ENCODE measurements at places on chromosomes 2 and 18. TPM values are rescaled to one million over a fixed set of nuclear protein-coding genes. Genes with fewer than 3 reads are reported as not detected.
A peak's percentile ranks its signal among the peaks of the same experiment; 100 is the strongest.

GRCh38 chr2:231198291-231199173, at the start of gene ARMC9:
ARMC9 (plus strand) TSS chr2:231198631; CDS start chr2:231206239, 7,608 bp downstream.
- H3K4me3 ChIP-seq: peak within 1 kb of the TSS; percentile 90
- peak within 1 kb of the TSS; percentile 75 for H3K27ac ChIP-seq
- peak; percentile 88 for DNase-seq
- H3K4me1 ChIP-seq: peaks cover 25% of the 10 kb centered on the region
- H3K36me3 ChIP-seq: no peaks in the 10 kb centered on the region

SGPP2 gene
- total RNA-seq: not detected

- no peak overlapping the region for H3K4me3 ChIP-seq
- peaks cover 28% of the 10 kb centered on the region for H3K4me1 ChIP-seq
- DNase-seq: peak; percentile 68
- no peak overlapping the region for H3K27ac ChIP-seq
Measured at GRCh38 chr2:10873790-10874437, 37.8 kb upstream of the KCNF1 start.

CXCR1 gene
- not detected for total RNA-seq

NEU4 gene
- total RNA-seq: not detected

PARD6G gene
- total RNA-seq: 0.22 TPM

FHOD3 gene
- 10.1 TPM for total RNA-seq

DNA sequence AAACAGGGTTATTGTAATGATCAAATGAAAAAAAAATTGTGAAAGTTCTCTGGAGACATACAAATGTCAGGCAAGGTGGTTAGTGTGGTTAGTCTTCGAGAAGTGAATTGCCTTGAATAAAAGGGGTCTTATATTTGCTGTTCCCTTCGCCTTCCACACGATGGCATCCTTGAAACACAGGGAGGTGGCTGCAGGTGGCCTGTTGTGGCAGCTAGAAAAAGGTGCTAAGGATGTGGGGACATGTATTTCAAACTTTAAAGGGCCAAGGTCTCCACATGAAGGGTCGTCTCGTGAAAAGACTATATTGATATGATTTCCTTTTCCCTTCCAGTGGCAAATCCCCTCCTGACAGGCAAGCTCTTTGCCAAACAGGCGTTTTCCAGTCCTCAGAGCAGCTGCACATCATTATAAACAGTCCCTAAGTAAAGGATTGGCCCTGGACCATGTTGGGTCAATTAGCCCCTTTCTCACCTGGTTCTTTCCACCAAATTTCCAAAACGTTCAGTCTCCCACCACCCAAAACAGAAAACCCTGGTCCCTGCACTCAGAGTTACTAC, 68.5 kb downstream of the COPS8 start:
- no peaks in the 10 kb centered on the region for H3K27me3 ChIP-seq
- H3K27ac ChIP-seq: no peak overlapping the region
- no peak overlapping the region for H3K4me3 ChIP-seq
- H3K36me3 ChIP-seq: no peaks in the 10 kb centered on the region
- H3K4me1 ChIP-seq: peaks cover 33% of the 10 kb centered on the region

GRCh38 chr18:55323051-55323994, 264.7 kb downstream of the TCF4 start:
- DNase-seq: peak; percentile 72
- no peaks in the 10 kb centered on the region for H3K36me3 ChIP-seq
- H3K4me1 ChIP-seq: peaks cover 37% of the 10 kb centered on the region
- H3K4me3 ChIP-seq: peak overlapping the region; percentile 87
- no peaks in the 10 kb centered on the region for H3K27me3 ChIP-seq
- peak overlapping the region; percentile 94 for H3K27ac ChIP-seq

STPG4 gene
- total RNA-seq: not detected

- H3K27me3 ChIP-seq: no peaks in the 10 kb centered on the region
- no peak for DNase-seq
- no peaks in the 10 kb centered on the region for H3K36me3 ChIP-seq
- H3K27ac ChIP-seq: no peak overlapping the region
Measured at GRCh38 chr2:174753038-174753633, 11.1 kb downstream of the CHRNA1 start.

DNA sequence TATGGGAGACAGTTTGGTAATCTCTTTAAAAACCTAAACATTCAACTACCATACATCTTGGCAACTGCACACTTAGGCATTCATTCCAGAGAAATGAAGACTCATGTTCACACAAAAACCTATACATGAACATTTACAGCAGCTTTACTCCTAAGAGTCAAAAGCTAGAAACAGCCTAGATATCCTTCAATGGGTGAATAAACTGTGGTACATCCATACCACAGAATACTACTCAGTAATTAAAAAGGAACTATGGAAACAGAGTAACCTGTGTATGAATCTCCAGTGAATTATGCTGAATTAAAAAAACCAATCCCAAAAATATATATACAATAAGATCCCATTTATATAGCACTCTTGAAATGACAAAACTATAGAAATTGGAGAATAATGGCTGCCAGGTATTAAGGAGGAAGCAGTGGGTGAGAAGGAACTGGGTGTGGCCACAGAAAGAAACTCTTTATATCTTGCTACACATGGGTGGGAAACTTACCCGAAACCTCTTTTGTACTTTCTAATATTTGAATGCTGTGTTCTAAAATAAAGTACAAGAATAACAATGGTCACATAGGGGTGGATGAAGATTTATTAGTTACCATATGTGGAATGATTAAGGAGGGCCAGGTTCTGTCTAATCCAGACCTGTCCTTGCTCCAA, 13.7 kb downstream of the SESTD1 start:
- no peak overlapping the region for H3K27ac ChIP-seq
- H3K4me1 ChIP-seq: peaks cover 25% of the 10 kb centered on the region
- no peaks in the 10 kb centered on the region for H3K27me3 ChIP-seq
- DNase-seq: no peak
- no peak overlapping the region for H3K4me3 ChIP-seq
- no peaks in the 10 kb centered on the region for H3K36me3 ChIP-seq

DNA sequence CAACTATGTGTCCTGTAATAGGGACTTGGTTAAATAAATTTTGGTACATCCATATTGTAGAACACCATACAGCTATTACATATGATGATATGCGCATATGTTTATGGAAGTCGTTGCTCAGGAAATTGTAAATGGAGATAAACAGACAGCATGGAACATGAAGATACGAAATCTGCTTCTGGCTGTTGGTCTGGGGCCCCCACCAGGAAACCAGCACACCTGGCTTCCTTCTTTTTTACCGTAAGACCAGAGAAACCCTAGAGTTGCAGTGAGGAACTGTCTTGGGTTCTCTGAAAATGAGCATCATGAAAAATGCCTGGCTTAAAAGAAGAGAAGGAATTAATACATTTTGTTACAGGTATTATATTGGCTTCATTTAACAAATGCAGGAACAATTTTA, 40.8 kb downstream of the SPTBN1 start:
- peaks cover 8% of the 10 kb centered on the region for H3K4me1 ChIP-seq
- no peak for DNase-seq
- no peaks in the 10 kb centered on the region for H3K36me3 ChIP-seq

COL5A2 gene
- 962 TPM for total RNA-seq

IHH gene
- total RNA-seq: not detected

GRCh38 chr18:13725566-13726231, 659 bp downstream of the FAM210A start:
- H3K27me3 ChIP-seq: no peaks in the 10 kb centered on the region
- H3K27ac ChIP-seq: peak overlapping the region; percentile 98
- H3K4me1 ChIP-seq: peaks cover 24% of the 10 kb centered on the region
- peak; percentile 40 for DNase-seq
- no peaks in the 10 kb centered on the region for H3K36me3 ChIP-seq

DNA sequence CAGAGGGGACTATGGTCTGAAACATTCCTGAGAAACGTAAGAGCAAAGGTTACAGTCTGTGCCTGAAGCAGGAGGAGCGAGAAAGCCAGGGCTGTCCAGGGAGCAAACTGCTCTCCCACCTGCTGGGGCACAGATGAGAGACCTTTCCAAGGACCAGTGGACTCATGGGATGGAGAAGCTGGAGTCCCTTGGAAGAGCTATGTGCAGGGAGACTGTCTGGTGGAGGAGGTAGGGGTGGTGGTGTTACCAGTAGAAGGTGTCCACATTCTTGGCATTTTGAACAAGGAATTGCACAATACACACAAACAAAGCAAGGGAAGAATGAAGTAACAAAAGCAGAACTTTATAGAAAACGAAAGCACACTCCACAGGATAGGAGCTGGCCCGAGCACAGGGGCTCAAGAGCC, 97.9 kb upstream of the CYRIA start:
- no peak overlapping the region for H3K27ac ChIP-seq
- no peak overlapping the region for H3K4me3 ChIP-seq
- no peaks in the 10 kb centered on the region for H3K36me3 ChIP-seq
- H3K4me1 ChIP-seq: no peaks in the 10 kb centered on the region
- DNase-seq: no peak

DCDC2C gene
- total RNA-seq: not detected

DNA sequence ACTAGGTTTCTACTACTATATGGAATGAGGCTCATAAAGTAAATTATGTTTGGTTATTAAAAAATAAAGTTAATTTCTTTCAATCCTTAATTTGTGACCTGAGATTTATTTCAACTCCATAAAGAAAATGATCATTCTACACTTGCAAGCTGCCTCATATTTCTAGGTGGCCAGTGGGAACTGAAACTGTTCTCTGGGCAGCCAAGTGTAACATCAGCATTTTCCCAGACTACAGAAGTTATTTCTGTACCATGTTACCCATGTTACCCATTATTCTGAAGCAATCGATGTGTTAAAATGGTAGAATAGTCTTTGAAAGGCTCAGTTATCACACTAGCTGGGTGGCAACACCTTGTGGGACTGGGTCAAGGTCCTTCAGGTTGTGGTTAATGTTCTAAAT, 139.3 kb upstream of the FBXO11 start:
- no peak overlapping the region for H3K27ac ChIP-seq
- H3K36me3 ChIP-seq: no peaks in the 10 kb centered on the region
- no peak for DNase-seq
- no peak overlapping the region for H3K4me3 ChIP-seq
- H3K27me3 ChIP-seq: no peaks in the 10 kb centered on the region
- H3K4me1 ChIP-seq: no peaks in the 10 kb centered on the region

DNA sequence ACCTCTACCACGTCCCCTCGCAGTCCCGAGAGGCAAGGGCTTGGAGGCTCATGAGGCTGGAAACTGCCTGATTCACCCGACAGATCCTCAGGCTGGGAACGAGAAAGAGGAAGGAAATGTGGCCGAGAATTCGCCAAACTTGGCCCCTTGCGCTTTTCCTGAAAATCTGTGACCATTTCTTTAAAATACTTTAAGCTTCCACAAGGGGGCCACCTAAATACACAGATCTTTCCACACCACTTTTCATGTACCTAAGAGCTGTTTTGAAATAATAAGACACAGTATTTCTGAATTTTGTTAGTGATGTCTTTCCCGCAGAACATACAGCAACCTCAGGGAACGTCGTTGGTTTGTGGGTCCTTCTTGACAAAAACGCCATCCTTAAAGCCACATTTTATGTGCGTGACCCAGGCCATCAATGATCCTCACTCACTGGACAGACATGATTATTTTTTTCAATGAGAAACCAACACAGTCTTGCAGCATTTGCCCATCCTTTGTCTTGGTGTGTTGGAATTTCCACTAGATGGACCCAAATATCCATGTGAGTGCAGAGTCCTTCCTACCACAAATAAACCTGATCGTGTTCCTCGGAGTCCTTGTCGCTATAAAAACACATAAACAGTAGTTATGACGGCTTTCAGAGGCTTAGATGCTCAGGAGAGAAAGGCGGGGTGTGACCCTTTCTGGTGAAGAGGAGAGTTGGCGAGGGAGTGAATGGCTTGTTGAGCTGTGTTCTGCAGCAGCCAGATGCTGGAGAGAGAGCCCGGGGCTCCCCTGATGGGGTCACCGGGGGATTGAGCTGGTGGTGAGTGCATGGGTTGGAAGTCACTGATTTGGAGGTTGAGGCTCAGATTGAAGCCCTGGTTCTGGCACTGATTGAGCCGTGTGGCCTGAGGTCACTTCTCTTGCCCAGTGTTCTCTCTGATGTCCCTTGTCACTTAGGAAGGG, 25.0 kb downstream of the DCDC2C start:
- H3K4me3 ChIP-seq: no peak overlapping the region
- H3K27me3 ChIP-seq: peaks cover 18% of the 10 kb centered on the region
- H3K4me1 ChIP-seq: no peaks in the 10 kb centered on the region
- DNase-seq: peak; percentile 79

- H3K4me3 ChIP-seq: no peak overlapping the region
- H3K27ac ChIP-seq: peak overlapping the region; percentile 50
- DNase-seq: peak; percentile 42
- peaks cover 8% of the 10 kb centered on the region for H3K4me1 ChIP-seq
Measured at GRCh38 chr2:55604027-55604565, 13.3 kb downstream of the PPP4R3B start.

STARD6 gene
- not detected for total RNA-seq
